Hepatic stellate cell (primary cell): ENCODE measurements at places on chromosomes 5 and 9.

- DNase-seq: no peak
Observed at GRCh38 chr9:8262625-8263622, 463.3 kb upstream of the DMAC1 start.

DNA sequence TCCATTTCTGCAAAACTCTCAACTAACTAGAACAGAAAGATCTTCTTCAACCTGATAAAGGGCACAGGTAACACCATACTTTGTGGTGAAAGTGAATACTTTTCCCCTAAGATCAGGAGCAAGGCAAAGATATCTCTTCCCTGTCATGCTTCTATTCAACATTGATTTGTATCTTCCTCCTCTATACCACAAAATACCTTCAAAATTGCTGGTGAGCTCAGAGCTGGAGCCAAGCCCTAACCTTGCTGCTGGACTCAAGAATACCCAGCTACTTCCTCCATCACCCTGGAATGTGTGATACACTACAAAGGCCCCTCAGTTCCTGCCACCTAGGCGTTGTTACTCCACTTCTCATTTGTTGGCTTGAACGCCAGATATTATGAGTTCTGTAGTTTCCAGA, 499.0 kb downstream of the ACTL7B start:
- DNase-seq: no peak

DNA sequence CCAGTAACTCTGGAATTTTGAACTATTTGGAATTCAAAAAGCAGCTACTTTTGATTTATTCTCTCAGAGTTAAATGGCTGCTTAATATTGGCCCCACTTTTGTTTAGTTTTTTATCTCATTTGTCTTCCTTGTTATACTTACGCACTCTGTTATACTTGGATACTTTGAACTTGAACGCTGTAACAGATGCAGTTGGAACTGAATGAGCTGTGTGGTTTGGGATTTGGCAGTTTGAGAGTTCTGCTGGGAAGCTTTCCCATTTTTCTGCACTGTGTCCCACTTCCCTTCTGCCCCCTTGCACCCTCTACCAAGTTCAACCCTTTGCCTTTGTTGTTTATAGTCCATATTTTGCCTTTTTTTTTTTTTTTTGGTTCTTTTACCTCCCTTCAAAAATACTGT, 3.8 kb downstream of the RHOBTB3 start:
- DNase-seq: no peak

- no peak for DNase-seq
Observed at GRCh38 chr9:135716045-135716444, 14.1 kb downstream of the KCNT1 start.

DNA sequence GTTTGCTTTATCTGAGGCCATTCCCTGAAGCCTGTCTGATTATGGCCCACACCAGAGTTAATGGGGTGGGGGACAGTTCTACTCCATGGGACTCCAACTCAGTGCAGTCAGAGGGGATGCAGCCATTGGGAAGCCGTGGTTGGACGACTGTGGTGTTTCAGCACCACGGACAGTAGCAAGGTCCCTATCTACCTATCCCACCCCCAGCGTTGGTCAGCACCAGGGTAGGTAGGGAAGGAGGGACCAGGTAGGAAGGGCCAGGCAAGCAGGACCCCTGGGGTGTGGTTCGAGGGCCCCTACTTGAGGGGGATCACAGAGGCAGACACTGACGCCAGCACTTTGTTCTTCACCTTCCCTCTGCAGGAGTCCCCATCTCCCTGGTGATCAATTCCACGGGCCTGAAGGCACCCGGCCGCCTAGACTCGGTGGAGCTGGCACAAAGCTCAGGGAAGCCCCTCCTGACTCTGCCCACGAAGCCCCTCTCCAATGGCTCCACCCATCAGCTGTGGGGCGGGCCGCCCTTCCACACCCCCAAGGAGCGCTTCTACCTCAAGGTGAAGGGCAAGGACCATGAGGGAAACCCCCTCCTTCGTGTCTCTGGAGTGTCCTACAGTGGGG, 33.2 kb downstream of the HMCN2 start:
- DNase-seq: no peak

DNA sequence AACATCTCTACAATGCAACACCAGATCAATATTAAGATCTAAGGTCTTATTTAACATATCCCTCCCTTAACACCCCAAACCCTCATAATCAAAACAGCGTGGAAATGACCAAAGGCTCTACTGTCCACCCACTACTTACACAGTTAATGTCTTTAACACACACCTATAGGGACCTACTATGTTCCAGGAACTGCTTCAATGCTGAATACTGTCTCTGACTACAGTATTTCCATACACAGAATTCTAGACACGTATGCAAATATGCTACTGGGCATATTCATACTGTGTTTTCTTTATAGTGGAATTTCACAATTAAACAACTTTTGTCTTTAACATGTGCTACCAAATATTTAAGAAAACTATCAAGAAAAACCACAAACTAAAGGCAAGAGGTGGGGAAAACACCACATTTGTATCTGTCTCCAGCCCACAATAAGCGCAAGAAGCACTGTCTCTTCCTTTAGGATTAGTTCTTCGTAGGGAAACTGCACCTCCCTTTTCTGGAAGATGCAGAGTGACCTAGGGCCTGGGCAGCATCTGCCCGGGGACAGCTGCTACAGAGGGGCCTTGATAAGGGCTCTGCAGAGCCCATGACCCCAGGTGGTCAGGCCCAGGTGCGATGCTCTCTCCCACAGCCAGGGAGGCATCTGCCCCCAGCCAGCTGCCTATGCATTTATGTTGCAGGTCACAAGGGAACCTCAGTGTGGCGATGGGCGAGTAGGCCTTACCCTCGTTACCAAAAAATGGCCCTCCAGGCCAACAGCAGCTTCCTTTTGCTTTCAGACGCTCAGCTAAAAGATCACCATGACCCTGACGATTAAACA, 55.2 kb downstream of the PSMB7 start:
- DNase-seq: no peak

DNA sequence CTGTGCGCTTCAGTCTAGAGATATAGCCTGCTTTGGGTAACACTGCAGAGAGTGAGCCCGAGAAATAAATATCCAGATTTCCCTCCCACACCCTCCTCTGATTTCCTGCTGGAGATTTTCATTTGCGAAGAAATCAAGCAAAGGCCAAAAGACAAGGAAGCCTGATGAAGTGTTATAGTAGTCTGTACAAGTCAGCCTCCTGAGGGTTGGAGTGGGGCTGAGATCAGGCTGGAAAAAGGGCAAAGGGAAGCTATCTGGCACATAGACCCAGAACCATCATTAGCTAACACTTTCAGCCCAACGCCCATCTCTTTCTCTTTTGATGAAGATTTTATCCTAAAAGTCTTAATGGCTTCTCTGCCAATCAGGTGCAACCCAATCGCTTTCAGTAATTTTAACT, 154.6 kb upstream of the SLC44A1 start:
- DNase-seq: no peak

DNA sequence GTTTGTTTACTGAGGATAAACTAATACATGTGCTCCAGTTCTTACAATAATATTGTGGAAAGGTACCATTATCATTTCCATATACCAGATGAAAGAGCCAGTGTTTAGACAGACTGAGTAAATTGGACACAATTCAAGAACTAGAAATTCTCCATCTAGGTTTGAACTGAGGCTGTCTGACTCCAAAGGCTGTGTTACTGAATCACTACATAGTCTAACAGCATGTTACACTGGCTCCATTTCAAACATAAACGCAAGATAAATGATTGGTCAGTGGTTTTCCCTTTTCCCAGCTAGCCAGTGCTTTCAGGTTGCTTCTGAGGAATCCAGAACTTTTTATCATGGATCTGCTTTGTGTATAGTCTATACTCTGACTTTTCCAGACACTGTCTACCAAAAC, 8.1 kb downstream of the SPDL1 start:
- no peak for DNase-seq

DNA sequence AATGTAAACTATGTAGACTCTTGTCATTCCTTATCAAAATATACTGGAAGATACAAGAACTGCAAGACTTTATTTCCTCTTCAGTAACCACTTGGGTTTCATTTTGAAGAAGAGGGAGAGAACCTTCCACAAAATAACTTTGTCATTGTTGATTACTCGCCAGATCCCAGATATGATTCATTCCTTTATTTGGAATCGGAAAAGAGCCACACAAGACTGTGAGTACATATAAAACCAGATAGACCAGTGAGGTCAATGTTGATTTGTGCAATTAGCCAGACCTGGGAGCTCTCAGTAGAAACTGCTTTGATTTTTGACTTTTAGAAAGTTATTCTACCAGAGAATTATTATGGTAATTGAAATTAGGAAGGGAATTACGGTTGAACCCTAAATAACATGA, 146.1 kb downstream of the TMEM167A start:
- DNase-seq: no peak

- no peak for DNase-seq
Observed at GRCh38 chr9:77975036-77975435, 56.6 kb downstream of the GNAQ start.

DNA sequence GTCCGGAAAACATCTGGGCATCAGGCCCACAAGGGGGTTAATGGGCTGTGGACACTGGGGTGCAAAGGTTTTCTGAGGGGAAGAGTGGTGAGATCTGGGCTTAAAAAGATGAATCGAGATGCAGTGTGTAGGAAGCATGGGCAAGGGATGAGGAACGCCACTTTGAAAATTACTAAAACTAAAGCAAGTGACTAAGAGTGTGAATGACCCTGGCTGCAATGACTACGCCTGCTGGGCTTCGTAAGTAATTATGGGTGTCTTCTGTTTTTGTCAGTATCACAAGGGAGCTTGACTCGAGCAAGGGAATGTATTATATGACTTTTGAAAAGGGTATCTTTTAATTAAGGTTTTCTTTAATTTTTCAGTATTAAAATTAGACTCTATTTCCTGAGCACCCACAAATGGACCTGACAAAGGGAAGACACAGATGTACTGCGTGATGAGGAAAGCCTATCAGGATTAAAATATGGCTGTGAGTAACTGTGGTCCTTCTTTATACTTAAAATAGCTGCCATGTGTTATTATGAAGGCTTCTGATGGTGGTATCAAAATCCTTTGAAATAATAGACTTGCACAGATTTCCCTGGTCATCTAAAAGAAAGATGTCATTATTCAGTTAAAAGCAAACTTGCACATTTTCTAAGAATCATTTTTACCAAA, 4.2 kb downstream of the CTXN3 start:
- no peak for DNase-seq

- no peak for DNase-seq
Observed at GRCh38 chr9:127751269-127752054, 16.4 kb upstream of the TOR2A start.

- no peak for DNase-seq
Observed at GRCh38 chr5:945691-946551, 53.2 kb downstream of the TRIP13 start.

DNA sequence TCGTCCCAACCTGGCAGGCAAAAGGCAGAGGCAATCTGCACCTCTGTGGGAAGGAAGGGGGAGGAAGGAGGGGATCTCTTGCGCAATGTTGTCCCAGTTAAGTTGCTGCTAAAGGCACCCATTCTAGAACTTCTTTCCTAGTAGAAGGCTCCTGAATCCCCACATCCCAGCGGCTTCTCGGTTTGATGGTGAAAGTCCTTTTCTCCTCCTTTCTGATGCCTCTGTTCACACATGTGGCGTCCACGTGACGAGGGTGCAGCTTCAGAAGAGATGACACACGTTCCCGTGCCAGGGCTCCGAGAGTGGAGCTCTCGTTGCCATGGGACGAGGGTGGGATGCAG, 96.9 kb upstream of the FCN2 start:
- DNase-seq: no peak

DNA sequence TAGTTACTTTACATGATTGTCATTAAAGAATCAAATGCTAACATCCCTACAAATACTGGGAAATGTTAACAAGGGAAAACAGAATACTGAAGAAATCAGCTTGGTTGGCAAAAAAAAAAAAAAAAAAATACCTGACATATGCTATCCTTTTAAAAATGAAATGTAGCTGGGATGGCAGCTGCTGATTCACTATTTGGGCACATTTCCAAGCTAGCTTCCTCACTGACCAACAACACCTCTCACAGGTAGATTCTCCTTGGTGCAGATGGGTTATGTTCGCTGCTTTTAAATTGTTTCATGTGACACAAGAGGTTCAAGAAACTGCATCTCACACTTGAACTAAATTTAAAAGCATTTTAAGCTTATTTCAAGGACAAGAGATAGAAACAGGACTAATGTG, 6.1 kb upstream of the PRUNE2 start:
- DNase-seq: no peak

DNA sequence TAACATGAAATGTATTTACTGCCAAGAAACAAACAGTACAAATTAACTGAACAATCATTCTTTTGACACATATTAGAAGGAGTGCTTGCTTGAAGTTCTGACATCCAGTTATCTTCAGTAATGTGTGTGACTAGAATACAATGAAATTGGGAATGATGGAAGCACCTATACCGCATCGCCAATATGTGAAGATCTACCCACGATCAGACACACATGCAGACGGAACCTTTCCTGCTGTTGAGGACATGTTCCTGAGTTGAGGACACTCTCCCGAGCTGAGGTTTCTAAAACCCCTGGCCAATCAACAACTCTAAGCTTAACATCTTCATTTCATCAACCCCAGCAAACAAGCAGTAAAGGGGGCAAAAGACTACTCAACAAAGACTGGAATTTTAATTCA, at the start of gene OR13C3:
Gene OR13C3 (minus strand): TSS at position 101 of the 400 bp plus-strand sequence. CDS start 133 bp downstream, outside the sequence.
- DNase-seq: no peak

DNA sequence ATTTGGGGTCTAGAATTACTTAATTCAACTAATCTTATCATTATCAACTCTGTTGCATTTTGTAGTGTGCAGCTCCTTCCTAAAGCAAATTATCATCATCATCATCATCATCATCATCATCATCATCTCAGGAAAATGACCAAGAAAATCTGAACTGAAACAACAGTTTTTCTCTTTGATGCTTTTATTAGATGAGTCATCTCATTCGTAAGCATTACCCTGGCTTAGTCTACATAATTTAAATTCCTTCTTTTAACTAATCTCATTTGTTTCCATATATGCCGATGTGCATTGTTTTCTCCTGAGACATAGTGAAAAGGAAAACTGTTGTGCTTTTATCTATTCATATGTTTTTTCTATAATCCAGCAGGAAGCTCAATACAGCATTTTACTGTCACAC, 173.0 kb upstream of the PDE4D start:
- DNase-seq: no peak
